T-helper 2 cell (primary cell): ENCODE measurements at places on chromosomes 5 and 9.
A peak's percentile ranks its signal among the peaks of the same experiment; 100 is the strongest.

- DNase-seq = no peak
Observed at GRCh38 chr9:4520055-4520454, 29.8 kb downstream of the SLC1A1 start.

GRCh38 chr5:96538808-96539250 lies 105.8 kb upstream of the PCSK1 start:
- DNase-seq = no peak

DNA sequence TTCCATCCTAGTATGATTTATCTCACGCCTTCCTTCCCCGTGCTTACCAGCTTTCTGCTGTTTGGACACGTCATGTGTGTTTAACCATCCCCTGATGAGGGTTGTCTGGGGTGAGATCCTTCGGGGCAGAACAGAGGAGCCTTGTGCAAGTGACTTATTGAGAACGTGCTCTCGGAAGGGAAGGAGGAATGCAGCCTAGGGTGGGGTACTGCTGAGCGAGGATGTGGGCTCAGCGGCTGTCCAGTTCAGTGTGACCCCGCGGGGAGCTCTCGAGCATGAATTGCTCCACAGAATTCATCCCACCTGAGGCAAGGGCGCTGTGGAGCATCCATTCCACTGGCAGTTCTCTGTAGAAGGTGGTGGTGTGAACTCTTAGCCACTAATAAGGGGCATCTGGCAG lies 4.0 kb downstream of the MYOZ3 start:
- DNase-seq = no peak

DNA sequence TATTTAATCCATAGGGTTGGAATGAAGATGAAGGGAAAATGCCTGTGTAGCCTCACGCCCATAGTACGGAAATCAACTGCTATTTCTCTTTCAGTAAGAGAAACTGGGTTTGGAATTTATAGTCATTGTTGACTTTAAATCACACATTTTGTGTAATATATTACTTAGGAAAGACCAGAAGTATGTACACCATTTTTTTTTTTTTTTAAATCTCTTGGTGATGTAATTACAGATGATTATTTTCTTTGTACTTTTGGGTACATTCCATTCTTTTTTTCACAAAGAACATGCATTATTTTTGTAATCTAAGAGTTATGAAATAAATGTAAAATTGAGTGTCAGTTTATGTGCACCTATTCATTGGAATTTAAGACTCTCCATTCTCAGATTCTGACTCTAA lies 45.7 kb downstream of the POC5 start:
- no peak for DNase-seq

GRCh38 chr5:74289238-74289637 lies 351.3 kb downstream of the ENC1 start:
- no peak for DNase-seq

DNA sequence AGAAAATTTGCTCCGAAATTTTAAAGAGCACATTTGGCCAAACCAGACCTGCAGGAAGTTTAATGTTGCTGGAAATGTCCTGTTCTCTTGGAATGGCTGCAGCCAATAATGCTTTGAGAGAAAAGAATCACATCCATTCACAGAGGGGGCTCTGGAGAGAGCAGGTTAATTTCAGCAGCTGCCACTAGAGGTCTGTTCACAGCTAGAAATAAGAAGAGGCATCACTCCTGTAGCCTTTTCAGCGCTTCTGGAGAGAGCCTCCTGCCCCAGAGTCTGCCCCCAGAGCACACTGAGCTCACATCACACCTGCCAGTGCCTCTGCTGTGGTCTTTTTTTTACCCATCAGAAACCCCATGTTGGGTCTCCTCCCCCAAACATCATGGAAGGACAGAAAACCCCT lies 124.8 kb upstream of the RAD23B start:
- no peak for DNase-seq

- DNase-seq = no peak
Observed at GRCh38 chr5:124746916-124747790, 714 bp upstream of the ZNF608 start.

DNA sequence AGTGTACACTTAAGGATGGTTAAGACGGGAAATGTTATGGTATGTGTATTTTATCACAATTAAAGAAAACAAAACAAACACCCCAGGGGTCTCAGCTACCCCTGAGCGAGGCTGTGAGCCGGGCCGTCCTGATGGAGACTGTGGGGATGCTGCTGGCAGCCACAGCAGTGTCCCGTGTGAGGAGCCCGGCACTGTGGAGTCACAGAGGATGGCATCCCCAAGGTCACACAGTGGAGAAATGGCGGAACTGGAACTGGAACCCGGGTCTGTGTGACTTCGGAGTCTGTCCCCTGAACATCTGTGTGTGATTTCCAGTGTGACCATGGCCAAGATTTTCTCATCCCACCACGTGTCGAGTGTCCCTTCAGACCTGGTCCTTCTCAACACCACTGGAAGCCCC lies 80.7 kb upstream of the PHYKPL start:
- no peak for DNase-seq

DNA sequence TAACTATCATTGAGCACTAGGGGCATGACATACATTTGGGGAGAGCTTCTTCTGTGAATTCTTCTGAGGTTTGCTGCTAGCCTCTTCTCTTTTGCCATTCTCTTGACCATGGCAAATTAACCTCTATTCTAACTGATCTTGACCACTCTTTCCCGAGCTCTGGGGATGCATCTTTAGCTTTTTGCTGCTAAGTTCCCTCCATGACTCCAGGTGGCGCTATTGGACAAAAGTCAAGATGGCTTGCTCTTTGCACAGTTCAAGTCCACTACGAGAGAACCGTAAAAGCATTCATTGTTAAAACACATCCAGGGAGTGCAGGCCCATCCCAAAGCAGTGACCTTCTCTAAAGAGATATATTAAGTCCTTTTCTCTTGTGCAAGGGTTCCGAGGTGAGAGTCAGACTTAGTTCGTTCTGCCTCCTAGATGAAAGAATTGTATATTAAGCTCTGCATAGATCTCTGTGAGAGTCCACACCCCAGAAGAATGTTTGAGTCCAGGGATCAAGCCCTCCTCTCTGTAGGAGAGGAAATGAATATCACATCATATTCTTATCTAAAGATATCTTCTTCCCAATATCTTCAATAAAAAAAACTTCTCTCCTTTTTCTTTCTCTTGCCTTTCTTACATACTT lies 1152.9 kb upstream of the CDH6 start:
- no peak for DNase-seq

DNA sequence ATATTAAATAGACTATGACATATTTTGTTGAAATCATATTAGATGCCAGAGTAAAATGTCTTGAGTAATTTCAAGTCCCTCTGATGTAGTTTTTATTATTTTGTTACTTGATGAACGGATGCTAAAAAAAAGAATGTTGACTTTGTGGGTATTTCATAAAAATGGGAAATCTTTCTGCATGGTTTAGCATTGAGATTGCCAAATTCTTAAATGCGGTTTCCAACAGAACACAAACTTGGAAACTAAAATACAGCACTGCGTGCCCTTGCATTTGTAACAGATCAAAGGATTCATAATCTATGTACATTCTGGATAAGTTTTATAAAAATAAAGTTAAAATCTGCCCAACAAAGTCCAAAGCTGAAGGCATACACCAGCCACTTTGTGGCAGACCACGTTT lies 425.5 kb upstream of the DAB2 start:
- DNase-seq = no peak

- DNase-seq = no peak
Observed at GRCh38 chr5:102857076-102857818, 102.1 kb downstream of the PAM start.

GRCh38 chr5:113022661-113023060 lies 46.1 kb downstream of the DCP2 start:
- DNase-seq = no peak

- no peak for DNase-seq
Observed at GRCh38 chr9:23774266-23774665, 51.8 kb downstream of the ELAVL2 start.

DNA sequence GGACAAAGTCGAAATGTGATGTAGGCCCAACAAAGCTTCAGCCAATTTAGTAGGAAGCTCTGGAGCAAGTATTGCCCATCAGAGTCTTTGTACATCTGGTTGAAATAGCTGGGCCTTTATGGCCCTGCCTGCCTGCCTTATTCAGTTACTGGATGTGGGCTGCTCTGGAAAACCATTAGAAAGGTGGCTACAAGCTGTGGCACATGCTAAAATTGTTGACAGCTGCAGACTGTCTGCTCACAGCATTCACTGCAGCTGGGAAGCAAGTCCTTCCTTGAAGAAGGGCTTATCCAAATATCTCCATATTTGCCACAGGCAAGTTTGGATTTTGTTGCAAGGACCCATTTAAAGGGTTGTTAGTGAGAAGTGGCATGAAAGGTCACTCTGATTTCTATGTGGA lies 24.4 kb downstream of the SMIM15 start:
- DNase-seq = no peak

DNA sequence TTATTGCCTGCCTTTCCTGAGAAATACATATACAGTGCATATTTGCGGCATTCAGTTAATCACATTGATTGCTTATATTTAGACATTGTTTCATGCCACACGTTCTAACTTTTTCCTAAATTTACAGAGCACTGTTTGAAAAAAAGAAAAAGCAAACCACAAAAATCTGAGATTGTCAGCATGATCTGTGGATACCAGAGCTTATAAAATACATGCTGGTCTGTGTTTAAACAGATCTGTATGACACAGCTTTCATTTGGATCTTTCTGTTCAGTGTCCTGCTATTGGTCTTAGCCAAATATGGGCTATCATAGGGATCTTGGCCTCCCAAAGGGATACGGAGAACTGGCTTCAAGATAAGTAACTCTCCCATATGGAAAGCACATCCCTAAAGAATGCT lies 20.2 kb downstream of the ALDH1A1 start:
- DNase-seq = no peak

GRCh38 chr9:113952676-113953075 lies 76.6 kb downstream of the ZNF618 start:
- DNase-seq = no peak

DNA sequence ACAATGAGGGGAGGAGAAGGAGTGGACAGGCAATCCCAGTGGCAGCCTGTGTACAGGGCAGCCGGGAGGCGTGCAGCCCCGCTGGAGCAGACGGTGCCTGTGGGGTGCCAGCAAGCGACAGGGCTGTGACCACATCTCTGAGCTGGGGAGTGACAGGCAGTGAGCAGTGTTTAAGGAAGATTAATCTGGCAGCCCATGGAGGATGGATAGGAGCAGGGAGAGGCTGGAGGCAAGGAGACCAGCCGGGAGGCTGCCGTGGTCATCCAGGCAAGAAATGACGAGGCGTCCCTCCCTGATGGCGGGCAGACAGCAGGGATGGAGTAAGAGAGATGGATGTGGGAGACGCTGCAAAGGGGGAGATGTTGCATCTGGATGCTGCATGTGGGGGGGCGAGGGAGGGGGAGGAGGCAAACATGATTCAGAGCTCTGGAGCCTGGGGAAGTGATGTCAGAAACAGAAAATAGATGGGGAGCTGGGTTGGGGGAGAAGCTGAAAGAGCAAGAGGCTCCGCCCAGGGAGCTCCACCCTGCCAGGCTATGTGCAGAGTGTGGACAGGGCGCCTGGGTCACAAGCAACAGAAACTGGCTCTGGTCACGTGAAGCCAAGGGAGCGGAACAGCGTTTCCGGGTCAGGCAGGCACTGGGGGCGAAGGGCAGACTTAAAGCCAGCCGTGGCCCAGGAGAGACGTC lies 12.6 kb downstream of the UNC5A start:
- no peak for DNase-seq

DNA sequence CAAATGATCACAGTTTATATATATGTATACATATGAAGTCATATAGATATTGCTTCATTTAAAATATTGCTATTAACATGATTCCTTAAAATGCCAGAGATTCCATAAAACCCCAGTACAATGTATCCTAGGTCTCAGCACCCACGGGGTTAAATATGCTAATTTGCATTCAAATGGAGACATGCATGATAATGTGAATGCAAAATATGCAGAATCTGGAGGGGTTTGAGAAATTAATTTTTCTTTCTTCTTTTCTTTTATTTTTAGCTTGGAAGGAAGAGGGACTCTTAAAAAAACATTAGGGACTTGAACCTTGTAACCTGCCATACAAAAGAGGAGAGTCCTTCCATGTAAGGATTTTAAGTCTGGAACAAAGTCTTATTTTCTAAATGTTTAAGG lies 211.9 kb downstream of the MEF2C start:
- no peak for DNase-seq

GRCh38 chr5:30600892-30601291 lies 592.6 kb upstream of the CDH6 start:
- no peak for DNase-seq

- no peak for DNase-seq
Observed at GRCh38 chr5:136646915-136647314, 281.6 kb upstream of the TRPC7 start.

- DNase-seq = peak; percentile 30
Observed at GRCh38 chr9:116494815-116495634, 192.1 kb upstream of the TRIM32 start.

GRCh38 chr5:67731886-67732285 lies 483.7 kb upstream of the PIK3R1 start:
- DNase-seq = no peak

- no peak for DNase-seq
Observed at GRCh38 chr5:173719731-173720082, 103.3 kb upstream of the BOD1 start.

GRCh38 chr9:69753830-69754229 lies 6.0 kb downstream of the PTAR1 start:
- DNase-seq = no peak

DNA sequence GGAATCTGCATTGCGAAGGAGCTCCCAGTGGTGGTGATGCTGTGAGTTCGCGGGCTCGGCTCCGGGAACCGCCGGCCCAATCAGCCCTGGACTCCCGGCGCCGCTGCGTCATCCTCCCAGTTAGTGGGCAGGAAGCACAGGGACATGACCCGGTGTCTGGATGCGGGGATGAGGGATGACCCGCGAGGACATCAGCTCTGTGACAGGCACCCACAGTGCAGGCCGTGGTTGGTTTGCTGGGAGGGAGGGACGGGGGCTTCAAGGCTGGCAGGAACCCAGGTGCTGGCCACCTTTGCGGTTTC lies 996 bp downstream of the NXNL2 start:
- DNase-seq = no peak

DNA sequence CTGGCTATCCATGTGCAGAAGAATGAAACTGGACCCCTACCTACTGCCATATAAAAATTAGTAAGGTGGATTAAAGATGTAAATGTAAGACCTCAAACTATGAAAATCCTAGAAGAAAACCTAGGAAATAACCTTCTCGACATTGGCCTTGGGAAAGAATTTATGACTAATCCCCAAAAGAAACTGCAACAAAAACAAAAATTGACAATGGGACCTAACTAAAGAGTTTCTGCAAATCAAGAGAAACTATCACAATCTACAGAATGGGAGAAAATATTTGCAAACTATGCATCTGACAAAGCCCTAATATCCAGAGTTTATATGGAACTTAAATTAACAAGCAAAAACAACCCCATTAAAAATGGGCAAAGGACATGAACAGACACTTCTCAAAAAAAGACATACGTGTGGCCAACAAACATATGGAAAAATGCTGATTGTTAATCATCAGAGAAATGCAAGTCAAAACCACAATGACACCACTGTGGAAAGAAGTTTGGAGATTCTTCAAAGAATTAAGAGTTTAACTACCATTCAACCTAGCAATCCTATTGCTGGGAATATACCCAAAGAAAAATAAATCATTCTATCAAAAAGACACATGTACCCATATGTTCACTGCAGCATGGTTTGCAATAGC lies 98.5 kb downstream of the NR3C1 start:
- DNase-seq = no peak
